ENCODE measurements at places on chromosomes 2 and 18.

- DNase-seq = no peak
Observed at GRCh38 chr2:215808996-215809395, 204.4 kb downstream of the MREG start.

GRCh38 chr2:163419000-163419830, 316.6 kb downstream of the FIGN start:
- no peak for DNase-seq

DNA sequence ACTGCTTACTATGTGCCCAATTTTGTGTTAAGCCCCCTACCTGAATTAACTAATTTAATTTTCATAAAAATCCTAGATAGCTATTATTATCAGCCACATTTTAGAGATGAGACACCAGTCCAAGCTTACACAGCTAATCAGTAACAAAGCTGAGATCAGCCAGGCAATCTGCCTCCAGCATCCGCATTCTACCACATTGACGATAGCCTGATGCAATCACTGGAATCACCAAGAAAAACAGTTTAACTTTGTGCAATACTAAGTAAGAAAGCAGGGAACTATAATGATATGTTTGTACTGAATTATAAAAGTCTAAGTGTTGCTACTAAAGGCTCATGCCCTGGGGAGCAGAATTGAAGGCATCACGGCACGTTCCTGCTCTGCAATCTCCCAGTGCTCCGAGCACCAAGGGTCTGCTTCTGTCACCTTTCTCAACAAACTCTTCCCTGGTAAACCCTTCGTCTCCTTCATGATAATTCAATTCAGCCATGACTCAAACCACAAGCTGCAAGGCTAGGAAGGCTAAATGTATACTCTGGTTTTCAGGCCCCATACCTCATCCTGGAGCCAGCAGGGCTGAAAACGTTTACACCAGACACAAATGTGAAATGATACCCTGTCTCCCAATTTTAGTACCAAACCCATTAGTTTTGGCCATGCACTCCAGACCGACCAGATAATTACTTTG, 19.4 kb downstream of the KANSL3 start:
- DNase-seq = peak; percentile 52

GRCh38 chr2:44187251-44187650, 18.6 kb downstream of the PPM1B start:
- no peak for DNase-seq

GRCh38 chr2:170509452-170510193, 205.5 kb upstream of the SP5 start:
- no peak for DNase-seq
